ENCODE measurements at places on chromosomes 1 and 21.
A peak's percentile ranks its signal among the peaks of the same experiment; 100 is the strongest.

DNA sequence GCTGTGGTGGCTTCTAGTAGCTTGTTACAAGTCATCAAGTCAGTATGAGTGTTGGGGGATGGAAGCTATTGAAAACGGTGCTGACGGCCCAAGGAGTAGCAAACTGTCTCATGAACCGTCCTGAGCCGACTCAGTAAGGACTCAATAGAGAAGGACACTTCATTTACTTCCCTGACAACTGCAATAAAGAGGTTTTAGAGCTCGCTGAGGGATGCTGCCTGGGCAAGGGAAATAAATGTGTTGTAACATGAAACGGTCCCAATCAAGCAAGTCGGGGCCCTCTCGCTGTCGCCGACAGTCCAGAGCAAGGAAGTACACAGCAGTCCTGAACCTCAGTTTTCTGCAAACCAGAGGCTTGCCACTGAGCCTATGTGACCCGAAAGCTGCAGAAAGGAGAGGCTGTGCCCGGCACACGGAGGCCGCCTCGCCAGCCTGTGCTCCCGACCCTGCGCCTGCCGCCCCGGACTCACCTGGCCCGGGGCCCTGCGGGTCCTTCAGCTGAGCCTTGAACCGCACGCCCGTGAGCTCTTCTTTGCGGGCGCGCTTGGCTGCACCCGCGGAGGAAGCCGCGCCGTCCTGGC is 423 bp downstream of the URB1 start:
- DNase-seq = no peak

GRCh38 chr1:38289034-38289433 is 242.4 kb upstream of the POU3F1 start:
- DNase-seq = no peak

DNA sequence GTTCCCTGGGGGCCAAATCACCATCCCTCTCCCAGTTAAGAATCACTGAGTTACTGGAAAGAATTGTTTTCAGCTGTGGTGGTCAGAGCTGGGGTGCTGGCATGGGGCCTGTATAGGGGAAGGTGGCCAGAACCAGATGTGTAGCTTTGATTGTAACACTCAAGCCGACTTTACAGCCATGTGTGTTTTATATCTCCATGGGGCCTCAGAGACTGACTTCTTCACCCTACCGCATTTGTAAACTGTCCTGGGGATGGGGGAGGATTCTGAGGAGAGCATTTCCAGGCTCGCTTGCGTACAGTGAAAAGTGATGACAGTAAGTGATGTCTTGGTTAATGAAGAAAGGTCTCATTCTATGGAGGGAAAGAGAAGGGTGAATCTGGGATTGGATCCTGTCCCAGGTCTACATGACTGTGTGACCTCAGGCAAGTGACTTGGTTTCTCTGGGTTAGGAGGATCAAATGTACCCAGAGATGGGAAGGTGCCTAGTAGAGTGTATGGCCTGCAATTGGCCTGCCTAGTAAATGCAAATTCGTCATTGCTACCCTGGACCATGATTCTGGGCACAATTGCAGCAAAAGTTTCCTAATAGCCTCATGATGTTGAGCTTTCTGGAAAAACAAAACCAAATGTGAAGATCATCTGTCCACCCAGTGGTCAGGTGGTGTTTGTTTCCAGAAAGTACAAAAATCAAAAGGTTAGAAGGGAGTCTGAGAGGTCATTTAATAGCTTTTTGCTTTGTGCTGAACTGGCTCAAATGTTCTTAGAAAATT is 49.7 kb upstream of the RCC2 start:
- DNase-seq = no peak

GRCh38 chr1:204213668-204214662 is at the start of gene GOLT1A:
GOLT1A (minus strand) TSS chr1:204213988; CDS start chr1:204213906, 82 bp downstream.
- peak; percentile 81 for DNase-seq

DNA sequence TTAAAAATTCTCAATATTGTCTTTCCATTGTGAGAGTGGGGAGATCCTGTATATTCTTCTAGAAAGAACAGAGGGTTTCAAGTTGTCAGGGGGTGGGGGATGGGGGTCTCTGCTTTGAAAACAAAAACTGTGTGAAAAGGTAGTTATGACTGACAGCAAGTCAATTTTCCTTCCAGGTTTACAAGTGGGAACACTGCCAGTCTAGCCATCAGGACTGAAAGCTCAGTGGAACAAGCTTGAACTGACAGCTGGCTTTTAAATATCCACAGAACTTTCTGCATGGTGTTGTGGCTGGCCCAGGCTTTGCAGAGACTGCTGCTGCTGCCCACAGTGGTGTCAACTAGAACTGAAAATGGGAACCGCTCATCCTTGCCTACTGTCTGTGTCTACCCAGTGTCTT is 162.6 kb downstream of the TNR start:
- no peak for DNase-seq

DNA sequence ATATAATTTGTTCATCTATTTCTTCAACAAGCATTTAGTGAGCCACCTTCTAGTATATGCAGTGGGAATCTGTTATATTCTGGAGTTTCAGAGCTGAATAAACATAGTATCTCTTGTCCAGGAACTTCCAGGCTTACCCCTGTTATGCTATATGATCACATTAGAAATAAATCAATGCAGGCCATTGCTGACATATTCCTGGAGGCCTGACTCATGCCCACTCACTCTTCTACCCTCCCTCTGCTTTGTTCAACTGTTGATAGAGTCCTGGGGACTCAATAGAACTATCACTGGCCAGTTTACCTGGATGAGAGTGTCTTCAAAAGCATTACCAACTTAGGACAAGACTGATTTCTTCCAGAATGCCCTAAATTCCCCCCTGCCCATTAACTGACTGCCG is 29.3 kb upstream of the SRSF10 start:
- DNase-seq = no peak

DNA sequence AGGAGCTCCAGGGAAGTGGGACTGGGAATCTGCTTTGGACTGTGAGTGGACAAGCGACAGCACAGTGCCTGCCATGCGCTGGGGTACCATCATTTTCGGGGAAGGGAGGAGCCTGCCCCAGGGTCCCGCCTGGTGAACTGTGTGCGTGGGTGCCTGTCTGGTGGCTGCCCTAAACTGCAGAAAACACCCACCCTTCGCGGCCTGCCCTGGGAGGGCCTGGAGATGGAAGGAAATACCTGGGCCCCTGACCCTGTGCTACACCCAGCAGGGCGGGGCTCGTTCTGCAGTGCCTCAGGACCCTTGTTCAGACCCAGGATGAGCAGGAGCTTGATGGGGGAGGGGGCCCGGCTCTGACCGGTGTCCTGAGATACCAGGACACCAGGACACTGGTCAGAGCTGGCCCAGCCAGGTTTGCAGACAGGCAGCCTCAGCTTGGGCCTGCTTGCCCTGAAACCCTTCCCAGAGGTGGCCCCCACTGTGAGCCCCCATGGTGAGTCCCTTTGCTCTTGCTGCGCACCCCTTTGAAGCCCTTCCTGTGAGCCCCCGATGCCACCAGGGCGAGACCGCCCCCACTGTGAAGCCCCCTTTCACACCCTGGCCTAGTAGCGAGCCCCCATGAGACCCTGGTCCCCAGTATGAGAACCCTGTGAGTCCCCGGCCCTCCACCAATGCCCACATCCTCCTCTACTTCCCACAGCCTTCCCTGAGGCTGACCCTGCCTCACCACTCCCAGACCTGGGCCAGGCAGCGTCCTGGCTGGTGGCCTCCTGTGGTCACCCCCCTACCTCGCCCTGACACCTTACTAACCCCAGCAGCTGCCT is 2.6 kb downstream of the GJC2 start:
- DNase-seq = no peak

- DNase-seq = peak; percentile 14
These were observed 18.9 kb upstream of the ZNF683 start for GRCh38 chr1:26391450-26391849.

- no peak for DNase-seq
These were observed 40.2 kb downstream of the ANGPTL3 start for GRCh38 chr1:62637392-62638105.

GRCh38 chr1:205330150-205330549 is 8.6 kb upstream of the NUAK2 start:
- DNase-seq = no peak

DNA sequence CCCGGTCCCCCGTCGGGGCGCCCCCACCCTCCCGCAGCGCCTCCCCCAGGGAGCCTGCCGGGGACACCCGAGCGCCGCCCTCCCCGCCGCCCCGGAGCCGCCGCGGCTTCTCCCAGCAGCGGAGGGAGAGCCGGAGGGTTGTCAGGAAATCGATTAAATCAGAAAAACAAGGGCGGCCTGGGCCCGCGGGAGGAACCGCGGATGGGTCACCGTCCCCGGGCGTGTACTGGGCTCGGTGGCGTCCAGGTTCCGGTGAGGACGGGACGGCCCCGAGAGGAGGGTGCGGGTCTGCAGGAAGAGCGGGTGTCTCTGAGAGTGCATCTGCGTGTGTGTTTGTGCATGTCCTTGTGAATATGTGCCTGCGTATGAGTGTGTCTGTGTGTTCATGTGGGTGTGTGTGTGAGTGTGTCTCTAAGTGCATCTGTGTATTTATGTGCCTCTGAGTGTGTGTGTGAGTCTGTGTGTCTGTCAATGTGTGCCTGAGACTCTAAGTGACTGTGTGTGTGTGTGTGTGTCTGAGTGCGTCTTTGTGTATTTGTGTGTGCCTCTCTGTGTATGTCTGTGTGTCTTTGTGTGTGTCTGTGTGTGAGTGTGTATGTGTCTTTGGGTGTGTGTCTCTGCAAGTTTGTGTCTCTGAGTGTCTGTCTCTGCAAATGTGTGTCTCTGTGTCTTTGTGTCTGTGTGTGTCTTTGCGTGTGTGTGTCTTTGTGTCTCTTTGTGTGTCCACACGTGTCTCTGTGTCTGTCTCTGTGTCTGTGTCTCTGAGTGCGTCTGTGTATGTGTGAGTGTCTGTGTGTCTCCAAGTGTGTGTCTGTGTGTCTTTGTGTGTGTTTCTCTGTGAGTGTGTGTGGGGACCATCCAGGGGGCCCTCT is 1.1 kb downstream of the SPSB1 start:
- no peak for DNase-seq

DNA sequence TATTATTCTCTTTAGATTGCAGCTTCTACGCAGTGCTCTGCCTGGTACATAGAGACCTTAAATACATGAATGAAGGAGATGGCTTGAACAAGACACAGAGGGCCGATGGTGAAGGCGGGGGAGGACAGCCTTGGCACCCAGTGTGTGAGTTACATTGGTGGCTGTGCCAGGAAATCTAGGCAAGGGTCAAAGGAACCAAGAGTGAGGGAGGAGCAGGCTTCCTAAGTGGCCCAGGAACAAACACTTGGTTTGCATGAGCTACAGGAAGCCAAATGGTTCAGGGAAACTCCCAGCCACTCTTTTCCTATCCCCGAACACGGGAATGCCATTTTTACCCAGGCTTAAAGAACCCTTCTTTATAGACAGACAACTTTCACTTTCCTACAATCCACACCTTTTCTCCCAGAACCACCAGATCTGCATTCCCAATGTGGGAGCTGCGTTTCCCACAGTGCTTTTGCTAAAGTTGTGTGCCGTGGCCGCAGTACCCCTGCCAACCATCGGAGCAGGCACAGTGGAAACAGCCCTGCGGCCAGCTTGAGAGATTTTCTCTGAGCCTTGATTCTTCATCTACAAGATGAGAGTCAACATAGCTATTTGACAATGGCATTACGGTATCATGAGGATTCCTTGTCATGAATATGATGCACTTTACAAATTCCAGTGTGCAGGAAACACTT is 3.5 kb upstream of the CLEC20A start:
- DNase-seq = peak; percentile 17

GRCh38 chr21:39281207-39281606 is 32.2 kb downstream of the BRWD1 start:
- no peak for DNase-seq

- DNase-seq = no peak
These were observed 10.9 kb downstream of the CRCT1 start for GRCh38 chr1:152525080-152525641.

- no peak for DNase-seq
These were observed 161.8 kb downstream of the NFIA start for GRCh38 chr1:61244114-61244513.

- no peak for DNase-seq
These were observed 948 bp downstream of the SEMA4A start for GRCh38 chr1:156154317-156154749.

DNA sequence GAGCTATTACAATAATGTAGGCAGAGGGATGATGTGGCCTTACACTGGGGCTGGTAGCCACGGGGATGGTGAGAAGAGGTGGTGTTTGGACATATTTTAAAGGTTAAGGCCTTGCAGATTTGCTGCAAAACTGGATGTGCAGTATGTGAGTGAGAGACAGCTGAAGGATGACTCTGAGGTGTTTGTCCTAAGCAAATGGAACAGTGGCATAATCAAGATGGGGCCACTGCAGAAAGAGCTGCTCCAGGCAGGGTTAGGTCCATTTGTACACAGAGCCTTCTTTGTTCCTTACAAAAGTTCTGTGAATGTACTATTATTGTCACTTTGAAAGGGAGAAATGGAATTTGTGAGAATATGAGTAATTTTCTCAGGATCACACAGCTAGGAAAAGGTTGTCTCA is 220.4 kb upstream of the ZP4 start:
- DNase-seq = no peak

- no peak for DNase-seq
These were observed 233.7 kb upstream of the DMRTA2 start for GRCh38 chr1:50656931-50657330.

- no peak for DNase-seq
These were observed 30.0 kb downstream of the SLC27A3 start for GRCh38 chr1:153805042-153805745.

DNA sequence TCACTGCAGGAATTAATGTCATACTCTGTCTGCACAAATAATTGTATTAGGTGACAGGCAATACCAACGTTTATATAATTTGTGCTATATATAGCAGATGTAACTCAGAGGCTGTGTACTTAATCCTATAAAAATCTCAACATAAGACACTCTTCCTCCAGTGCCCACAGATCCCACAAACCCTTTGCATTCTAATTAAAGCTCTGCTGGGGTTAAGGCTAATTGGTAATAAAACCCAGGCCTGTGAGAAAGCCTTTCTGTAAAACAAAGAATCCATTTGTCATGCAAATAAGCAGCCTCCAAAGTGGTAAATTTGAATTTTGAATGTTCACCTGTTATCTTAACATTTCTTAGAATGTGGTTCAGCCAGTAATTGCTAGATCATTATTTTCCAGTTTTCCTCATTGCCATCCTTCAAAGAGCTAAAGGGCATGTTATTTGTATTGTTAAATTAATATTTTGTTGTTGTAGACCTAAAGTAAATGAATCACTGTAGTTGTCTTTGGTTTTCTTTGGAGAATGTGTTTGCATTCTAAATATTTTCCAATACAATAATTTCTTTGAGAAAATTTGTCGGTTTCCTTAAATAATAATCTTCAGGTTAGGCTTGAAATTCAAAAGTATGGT is 46.3 kb upstream of the PRDX6 start:
- DNase-seq = no peak

- no peak for DNase-seq
These were observed 301.2 kb downstream of the DUSP10 start for GRCh38 chr1:221440658-221441057.

- DNase-seq = no peak
These were observed 23.0 kb upstream of the PIGC start for GRCh38 chr1:172466795-172467407.

Measured in putamen (tissue), 1 donor.